Stimulated activated CD4-positive, alpha-beta T cell treated with anti-CD3 and anti-CD28 coated beads, Interleukin-2, amount 100 ng/mL, for 48 hours (primary cell): ENCODE measurements at places on chromosomes 11 and 22.

DNA sequence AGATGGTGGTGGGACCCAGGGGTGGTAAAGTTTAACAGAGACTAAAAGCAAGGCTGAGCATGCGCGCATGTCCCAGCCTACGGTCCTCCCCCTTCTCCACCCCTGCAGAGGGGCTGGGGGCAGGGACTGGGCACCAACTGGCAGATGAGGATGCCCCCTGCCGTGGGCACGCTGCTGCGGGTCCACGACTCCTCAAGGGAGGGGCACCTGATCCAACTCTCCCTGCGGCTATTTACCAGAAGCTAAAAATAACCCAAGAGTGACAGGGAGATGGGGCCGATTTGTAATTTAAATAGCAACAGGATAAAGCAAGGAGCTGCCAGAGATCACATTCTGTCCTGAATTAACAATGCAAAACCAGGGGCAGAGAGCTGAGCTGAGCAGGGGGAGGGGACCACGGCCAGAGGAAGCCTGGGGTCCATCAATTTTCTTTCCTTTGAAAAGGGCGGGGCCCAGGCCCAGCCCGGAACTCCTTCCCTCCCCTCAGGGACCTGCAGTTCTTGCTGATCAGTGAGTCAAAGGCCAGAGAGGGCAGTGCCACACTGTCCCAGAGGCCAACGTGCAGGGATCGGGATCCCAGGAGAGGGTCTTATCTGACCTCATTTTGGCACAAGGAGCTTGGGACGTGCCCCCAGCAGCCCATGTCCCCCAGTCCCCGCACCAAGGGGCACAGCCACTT, 8.1 kb upstream of the DGKZ start:
- no peak for DNase-seq

GRCh38 chr22:24763872-24764485, 10.5 kb downstream of the PIWIL3 start:
- no peak for DNase-seq

GRCh38 chr22:21450320-21450831, 16.8 kb upstream of the TMEM191C start:
- no peak for DNase-seq

DNA sequence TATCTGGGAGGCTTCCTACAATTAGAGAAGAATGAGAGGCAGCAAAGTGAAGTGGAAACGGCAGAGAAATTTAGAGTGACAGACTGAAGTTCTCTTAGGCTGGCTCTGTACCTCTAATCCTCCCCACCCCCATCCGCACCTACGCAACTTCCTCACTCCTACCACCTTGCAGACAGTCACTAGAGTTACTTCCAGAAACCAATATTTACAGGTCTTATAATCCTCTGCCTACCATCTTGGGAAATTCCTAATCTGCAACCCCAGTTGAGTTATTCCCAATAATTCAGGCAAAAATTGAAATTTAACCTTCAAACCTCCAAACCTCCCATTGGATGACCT, 71.7 kb downstream of the PAK1 start:
- no peak for DNase-seq

DNA sequence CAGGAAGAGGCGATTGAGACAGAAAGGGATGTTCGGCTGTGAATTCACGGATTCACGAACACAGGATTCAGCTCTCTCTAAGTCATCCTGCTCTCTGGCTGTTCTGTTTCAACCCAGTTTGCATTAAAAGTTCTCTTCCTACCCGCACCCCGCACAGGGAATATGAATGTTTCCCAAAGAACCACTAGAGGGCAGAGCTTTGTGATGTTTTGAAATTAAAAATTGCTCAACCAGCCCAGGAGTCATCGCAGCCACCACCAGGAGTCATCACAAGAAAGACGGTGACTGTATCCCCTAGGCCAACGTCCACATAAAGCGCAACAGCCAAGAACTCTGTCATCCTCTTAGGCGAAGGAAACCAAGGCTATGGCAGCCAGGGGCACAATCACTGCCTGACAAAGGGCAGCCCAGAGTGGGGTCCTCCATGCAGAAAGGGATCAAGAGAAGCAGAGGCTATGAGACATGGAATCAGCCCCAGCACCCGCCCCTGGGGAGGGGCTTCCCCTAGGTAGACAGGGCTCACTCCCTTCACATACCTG, 122.4 kb downstream of the WT1 start:
- DNase-seq, result no peak

DNA sequence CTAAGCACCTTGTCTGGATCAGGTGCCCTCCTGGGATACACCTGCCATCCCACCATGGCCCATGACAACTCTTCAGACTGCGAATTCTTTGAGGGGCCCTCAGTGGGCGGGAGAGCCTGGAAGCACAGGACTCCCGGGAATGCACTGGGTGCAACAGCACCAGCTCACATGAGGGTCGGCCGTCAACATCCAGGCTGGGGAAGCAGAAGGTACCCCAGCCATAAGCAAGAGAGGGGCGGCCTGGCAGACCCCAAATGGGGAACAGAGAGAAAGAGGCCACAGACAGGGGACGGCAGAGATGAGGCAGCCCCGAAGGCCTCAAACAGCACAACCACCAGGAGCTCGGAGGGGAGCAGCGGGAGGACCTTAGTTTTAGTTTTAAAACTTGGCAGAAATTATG, 94.4 kb downstream of the PHF21B start:
- DNase-seq, result no peak

DNA sequence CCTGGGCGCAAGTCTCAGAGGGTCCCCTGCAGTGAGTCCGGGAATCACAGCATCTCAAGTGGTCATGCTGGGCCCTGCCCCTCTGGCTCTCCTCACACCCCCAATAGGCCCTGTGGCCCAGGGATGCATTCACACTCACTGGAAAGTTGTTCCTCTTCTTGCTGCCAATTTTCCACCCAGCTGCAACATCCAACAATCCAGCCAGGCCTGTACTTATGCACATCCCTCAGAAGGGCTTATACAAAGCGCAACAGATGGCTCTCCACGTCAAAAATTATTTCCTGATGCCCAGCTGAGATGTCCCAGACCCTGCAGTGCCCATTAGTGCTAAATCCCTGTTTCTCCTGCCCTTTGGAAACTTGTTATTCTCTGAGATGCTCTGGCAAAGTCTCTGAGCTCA, 407.8 kb upstream of the NARS2 start:
- DNase-seq, result no peak

- DNase-seq, result peak; percentile 4
These were observed 92.8 kb upstream of the OR9G4 start for GRCh38 chr11:56841210-56841810.
